ENCODE measurements at places on chromosomes 4 and X.

- DNase-seq: no peak
Observed at GRCh38 chrX:131778269-131779218, 234.7 kb downstream of the OR13H1 start.

DNA sequence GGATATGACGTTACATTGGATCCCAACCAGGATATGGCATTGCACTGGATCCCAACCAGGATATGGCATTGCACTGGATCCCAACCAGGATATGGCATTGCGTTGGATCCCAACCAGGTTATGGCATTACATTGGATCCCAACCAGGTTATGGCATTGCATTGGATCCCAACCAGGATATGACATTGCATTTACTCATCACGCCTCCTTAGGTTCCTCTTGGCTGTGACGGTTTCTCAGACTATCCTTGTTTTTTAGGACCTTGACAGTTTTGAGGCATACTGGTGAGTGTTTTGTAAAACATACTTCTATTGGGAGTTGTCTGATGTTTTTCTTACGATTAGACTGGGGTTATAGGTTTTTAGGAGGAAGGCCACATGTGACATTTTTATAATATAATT, 5.4 kb upstream of the ACSL1 start:
- no peak for DNase-seq

- DNase-seq: no peak
Observed at GRCh38 chr4:80049402-80049801, 23.6 kb downstream of the ANTXR2 start.

DNA sequence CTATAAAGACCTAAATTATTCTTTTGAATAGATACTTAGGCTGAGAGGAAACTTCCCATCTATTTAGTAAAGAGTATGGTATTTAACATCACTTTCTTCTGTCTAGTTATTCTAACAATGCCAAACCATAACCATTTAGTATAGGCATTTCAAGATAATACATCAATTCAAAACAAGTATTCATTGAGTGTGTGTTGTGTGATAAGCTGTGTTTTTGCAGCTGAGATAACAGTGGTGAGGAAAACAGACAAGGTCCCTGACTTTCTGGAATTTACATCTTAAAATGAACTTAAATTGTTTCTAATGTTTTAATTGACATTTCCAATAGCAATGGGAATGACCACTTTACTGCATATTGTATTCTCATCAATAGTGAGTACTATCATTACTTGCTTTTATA, 22.4 kb upstream of the TSPAN5 start:
- no peak for DNase-seq

DNA sequence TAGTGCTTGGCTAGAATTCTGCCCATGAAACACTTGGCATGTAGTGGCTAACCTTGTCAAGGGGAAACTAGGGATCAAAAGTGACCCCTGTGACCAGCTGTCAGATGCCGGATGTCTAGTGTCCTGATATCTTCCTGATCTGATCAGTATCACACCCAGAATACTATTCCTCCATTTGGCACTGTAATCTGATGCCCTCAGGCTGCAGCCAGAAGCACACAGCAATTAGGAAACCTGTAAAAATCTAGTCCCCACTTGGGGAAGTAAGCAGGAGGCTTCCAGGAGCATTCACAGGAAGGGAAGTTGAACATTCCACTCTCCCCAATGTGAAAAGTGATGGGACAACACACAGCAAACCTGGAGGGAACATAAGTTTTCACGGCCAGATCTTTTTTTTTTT, 125.1 kb downstream of the HS6ST2 start:
- no peak for DNase-seq

Measured in glomerular endothelial cell (primary cell).